Right atrium auricular region (tissue), 2 donors: ENCODE measurements at places on chromosomes 7 and 10. TPM values are rescaled to one million over a fixed set of nuclear protein-coding genes. Genes with fewer than 3 reads are reported as not detected.
A peak's percentile ranks its signal among the peaks of the same experiment; 100 is the strongest.

GRCh38 chr7:39746103-39746819, 122.9 kb downstream of the RALA start:
- DNase-seq: peak; percentile 78

DNA sequence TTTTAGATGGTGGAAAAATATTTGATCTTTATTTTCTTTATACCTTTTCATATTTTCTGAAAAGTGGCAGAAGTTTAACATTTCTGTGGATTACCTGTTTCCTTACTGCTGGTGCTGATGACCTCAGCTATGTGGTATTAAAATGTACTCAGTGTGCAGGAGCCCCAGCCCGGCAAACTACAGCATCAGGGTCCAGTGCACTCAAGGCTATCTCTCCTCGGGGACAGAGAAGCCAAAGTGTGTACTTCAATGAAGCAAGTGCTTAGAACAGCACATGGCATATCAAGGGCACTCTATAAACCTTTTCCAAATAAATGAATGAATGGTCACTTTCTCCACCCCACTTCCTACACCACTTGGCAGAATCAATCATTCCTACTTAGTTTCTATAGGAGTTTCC, 111.8 kb downstream of the HIP1 start:
- DNase-seq: no peak

DNA sequence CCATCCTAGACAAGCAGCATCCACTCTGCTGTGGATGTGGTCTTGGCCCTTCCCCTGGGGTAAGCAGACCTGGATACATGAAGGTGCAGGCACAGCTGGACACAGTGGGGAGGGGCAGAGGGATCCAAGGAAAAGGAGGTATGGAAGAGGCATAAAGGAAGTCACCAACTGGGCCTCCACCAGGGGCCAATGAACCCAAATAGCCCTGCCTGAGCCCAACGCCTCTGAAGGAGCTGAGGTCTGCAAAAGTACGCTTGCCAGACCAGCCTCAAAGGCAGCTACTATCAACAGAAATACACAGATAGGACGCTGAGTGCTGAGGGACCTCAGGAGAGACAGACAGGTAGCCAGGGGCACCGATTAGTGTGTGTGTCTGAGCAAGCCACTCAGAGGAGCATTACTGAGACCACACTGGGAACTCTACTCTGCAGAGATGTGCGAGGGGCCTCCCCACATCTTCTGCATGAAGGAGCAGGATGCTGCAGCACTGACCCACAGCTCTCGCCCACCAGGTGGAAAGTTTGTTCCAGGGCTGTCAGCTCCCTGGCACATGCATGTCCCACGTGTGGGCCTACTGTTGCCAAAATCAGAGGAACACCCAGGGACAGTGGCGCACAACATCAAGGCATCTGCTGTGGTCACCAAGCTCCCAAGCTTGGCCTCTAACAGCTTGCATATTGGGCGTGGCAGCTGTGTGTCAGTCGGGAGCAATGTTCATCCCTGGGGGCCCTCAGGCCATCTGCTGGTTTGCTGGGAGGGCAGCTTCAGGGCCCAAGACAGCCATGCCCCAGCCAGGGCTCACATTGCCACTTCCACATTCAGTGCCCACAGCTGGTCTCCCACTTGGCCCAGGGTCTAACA, 40.0 kb downstream of the MKI67 start:
- DNase-seq: no peak

DNA sequence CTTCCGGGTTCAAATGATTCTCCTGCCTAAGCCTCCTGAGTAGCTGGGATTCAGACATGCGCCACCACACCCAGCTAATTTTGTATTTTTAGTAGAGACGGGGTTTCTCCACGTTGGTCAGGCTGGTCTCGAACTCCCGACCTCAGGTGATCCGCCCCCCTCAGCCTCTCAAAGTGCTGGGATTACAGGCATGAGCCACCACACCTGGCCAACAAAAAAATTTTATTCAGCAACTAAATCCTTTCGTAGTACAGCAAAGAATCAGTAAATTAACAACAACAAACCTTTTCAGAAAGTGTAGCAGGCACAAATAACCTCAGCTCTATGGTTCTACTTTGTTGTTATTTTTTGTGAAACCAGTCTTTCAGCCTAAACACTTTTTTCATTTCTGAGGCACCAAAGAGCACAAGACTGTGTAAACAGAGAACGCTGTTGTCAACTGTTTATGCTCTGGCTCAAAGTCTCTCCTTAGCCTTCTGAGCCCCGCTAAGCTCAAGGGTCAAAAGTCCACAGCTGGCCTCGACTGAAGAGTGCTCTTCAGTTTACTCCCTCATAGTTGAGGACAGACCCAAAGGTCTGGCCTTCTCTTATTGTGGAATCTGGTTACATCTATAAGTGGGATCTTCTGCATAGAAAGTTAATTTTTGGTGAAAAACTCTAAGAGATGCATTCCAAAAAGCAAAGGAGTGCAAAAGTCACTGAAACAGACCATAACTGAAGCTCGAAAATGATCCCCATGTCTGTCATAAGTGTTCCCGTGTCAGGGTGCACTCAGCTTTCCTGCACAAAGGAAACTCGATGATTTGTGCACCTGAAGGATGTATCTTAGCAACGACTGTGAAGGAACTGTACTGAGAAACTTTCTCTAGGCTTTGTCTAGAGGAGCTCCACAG, 24.6 kb upstream of the DDX50 start:
- no peak for DNase-seq

DNA sequence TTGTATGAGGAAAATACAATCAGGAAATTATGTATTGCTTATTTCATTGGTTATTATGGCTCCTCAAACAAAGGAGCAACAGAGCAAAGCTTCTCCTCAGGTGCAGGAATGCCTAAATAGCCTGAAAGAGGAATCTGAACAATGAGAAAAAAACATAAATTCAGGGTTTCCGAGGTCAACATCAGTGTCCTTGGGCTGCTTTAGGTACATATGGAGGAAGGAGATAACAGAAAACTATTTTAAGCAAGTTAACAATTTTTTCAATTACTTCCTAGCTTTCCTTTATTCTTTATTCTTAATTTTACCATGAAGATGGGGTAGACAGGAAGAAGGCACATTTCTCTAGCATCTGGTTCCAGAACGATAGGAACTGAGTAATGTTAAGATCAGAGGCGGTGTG, 14.0 kb downstream of the SLC16A9 start:
- no peak for DNase-seq

GRCh38 chr7:46133751-46134150, 212.7 kb upstream of the IGFBP3 start:
- DNase-seq: no peak

DNA sequence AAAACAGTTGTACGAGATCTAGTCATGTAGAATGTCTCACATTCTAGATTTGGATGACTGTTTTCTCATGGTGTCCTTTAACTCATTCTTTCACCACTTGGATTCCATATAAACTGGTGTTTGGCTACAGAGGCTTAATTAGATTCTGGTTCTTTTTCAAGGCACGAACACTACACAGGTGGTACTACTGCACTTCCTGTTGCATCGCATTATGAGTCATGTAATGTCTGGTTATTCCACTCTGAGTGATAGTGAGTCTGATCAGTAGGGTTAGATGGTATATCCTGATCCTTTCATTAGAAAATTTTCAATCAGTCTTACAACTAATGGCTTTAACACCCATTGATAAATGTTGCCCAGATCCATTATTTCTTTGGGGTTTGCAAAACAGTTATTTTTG, 11.2 kb upstream of the AKAP9 start:
- DNase-seq: no peak

DNA sequence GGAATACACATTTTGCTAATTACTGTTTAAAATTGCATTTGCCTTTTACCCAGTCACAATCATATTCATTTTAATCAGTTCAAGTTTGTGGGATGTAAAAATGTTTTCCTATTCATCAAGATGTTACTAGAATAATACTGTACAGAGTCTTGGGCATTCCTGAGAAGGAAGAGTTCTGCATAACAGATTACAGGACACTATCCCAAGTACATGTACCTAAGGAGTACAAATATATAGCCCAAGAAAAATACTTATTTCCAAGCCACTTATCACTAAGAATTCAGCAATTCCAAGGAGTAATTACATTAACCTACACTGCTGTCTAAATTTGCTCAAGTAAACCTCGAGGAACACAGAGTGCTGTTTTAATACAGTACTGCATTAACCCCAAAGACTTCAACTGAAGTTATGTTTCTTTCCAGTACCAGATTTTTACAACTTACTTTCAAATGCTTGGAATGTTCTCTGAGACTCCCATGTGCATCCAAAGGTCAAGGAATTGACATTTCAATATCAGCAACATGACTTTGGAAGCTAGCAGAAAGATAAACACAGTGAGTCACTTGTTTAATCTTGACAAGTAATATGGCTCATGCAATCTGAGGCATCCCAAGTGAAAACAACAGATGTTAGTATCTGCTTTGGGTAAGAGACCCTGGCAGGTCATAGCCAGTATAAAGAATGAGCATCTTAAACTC, 125.4 kb upstream of the BET1 start:
- no peak for DNase-seq

GRCh38 chr7:90771281-90771680, 175.2 kb downstream of the CDK14 start:
- no peak for DNase-seq

IL6 gene
- 3.6 TPM for total RNA-seq
